ENCODE measurements at places on chromosomes 7 and 10.

DNA sequence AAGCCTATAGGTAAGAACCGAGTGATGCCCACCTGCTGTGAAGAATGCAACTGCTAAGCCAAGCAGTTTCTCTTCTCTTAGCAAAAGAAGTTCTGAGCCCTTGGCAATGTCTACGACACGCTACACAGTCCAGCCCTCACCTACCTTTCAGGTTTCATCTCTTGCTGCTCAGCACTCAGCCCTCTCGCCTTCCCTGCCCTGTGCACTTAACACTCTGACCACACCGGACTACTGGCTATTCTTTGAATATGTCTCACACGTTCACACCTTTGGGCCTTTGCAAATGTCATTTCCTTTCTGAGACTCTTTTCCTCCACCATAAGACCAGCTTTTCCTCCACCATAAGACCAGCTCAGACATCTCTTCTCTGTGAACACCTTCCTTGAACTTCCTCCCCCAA is 67.0 kb upstream of the ITGB1 start:
- DNase-seq = no peak

DNA sequence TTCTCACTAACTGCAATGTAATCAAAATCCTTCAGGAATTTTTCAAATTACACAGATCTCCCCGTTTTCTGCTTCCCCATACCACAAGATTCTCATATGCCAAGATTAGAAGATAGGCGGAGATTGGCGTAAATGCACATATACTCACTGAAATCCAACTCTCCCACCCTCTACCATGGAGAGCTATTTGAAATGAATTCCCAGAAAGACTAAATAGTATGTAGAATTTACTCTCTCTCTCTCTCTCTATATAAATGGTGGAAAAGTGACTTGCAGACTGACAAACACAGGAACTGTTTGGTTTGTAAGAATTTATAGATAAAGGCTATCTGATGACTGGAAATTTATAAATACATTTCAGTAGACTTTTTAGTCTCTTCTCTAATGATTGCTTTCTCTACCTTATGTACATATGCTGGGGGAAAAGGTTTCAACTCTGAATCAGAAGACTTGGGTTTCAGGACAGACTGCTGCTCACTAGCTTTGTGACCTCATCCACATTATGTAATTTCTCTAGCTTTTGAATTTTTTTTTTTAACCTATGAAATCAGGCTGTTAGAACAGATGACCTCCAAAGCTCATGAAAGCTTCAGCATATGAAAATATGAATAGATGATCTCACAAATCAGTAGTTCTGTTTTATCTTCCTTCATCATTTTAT is 67.8 kb upstream of the CSTF2T start:
- DNase-seq = no peak

DNA sequence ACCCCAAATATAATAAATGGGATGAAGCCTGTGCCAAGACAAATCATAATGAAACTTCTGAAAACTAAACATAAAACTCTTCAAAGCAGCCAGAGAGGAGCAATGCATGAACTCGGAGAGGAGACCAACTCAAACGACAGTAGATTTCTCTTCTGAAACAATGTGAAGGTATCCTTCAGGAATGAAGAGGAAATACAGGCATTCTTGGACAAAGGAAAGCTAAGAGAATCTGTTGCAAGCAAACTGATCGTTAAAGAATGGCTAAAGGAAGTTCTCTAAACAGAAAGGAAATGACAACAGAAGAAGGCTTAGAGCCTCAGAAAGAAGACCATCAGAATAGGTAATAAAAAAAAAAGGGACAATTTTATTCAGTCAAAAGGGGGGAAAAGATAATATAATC is 6.6 kb downstream of the GNA12 start:
- no peak for DNase-seq

GRCh38 chr10:77909749-77910375 is 16.7 kb downstream of the DLG5 start:
- peak; percentile 33 for DNase-seq

- DNase-seq = no peak
Measured at GRCh38 chr10:131464789-131465188, 153.3 kb upstream of the TCERG1L start.

DNA sequence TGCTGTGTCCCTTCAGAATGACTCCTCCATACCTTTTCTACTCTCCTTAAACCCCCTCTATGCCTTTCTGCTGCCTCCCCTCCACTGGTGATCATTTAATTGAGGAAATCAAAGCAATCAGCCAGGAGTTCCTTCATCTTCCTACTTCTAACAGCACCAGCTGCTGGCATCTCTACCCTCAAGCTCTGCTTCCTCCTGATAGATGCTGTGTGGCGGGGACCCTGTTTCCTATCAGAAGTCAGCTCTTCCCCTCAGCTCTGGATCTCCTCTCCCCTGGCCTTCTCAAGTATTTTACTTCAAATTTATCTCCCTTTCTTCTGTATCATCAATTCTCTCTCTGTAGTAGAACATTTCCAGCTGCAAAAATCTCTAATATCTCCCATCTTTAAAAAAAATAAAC is 183.7 kb downstream of the ELMO1 start:
- DNase-seq = no peak

DNA sequence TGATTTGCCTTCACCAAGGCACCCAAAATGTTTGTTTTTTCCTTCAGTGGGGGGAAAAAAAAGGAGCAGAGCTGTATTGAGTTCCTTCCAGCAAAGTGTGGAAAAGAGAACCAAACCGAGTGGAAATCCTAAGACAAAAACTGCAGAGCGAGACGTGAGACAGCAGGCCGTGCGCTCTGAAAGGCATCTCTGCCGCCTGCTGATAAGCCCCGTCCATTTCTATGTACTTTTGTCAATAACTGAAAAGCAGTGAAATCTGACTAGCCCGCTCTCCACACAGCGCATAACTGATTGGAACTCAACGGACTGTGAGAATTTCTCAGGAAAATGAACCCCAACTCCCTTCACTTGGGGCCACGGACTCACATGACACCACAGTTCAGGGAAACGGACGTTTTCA is 83.2 kb downstream of the COBL start:
- DNase-seq = no peak

DNA sequence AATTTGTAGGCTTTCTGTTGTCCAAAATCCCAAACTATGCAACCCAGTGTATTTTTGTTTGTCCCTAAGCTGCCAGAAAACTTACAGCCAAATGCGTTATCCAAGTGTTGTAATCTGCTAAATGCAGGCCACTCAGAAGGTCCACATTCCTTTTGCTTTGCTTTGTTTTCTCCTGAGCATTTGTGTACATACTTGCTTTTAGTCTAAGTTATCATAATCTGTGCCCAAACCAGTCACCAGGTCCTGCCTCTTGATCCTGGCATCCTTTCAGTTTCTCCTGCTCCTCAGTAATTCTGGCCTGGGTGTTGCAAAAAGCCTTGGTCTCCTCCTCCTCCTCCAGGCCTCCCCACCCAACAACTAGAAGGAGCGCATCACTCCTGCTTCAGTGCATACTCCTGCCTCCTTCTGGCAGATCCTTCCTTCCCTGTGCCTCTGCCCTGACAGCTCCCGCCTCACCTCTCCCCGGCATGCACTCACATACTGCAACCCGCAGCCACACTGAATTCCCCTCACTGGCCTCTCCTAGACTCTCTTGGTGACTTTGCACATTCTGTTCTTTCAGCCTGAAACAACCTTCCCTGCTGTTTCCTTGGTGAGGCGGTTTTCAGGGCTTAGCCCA is 2.3 kb downstream of the DENND2A start:
- DNase-seq = peak; percentile 34

GRCh38 chr10:16597656-16598055 is 76.0 kb upstream of the C1QL3 start:
- DNase-seq = peak; percentile 87

GRCh38 chr7:72334698-72335097 is 77.4 kb downstream of the CALN1 start:
- DNase-seq = no peak

DNA sequence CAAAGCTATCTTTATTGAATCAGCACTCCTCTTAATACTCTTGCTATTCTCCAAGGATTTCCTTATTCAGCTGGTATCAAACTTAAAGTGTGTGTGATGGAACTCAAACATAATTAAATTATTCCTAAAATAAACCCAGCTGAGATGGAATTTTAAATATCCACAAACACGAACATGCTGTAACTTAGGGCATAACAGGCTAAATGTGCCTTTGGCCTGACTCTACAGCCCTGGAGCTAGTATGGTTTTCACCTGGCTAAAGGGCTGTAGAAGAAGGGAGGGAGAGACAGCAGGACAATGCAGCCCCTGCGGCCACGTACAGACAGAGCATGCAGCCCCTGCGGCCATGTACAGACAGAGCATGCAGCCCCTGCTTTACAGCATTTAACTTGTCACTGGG is 34.0 kb downstream of the ESYT2 start:
- no peak for DNase-seq

GRCh38 chr7:130394421-130395195 is 14.3 kb downstream of the CPA1 start:
- no peak for DNase-seq

GRCh38 chr7:63025815-63026214 is 972.8 kb upstream of the ZNF722 start:
- DNase-seq = no peak

GRCh38 chr7:92131764-92132330 is 2.4 kb downstream of the CYP51A1 start:
- no peak for DNase-seq

DNA sequence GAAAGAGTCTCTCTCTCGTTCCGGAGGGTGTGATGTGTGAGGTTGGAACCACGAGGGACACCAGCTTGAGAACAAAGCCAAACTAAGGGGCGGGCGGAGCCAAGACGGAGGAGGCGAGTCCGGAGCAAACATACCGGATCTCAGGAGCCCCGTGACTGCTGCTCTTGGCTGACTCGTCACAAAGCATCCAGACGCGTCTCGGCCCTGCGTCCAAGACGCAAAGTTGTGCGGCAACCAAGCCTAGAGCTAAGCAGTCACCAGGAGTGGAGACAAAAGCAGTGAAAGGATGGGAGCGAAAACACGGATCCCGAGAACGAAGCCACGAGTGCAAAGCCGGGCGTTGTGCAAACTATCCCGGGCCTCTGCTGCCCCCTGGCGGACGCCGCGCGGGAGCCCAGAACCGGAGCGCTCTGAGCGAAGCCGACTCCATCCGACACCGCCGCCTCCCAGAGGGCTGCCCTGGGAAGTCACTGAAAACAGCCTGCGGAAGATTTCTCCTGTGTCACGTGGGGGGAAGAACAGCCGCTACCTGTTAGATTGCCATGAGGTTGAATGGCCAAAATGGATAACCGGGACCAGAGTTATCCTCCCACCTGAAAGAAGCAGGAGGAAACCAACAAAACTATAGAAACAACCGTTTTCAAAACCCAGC is 46.4 kb upstream of the TMEM72 start:
- peak; percentile 82 for DNase-seq

DNA sequence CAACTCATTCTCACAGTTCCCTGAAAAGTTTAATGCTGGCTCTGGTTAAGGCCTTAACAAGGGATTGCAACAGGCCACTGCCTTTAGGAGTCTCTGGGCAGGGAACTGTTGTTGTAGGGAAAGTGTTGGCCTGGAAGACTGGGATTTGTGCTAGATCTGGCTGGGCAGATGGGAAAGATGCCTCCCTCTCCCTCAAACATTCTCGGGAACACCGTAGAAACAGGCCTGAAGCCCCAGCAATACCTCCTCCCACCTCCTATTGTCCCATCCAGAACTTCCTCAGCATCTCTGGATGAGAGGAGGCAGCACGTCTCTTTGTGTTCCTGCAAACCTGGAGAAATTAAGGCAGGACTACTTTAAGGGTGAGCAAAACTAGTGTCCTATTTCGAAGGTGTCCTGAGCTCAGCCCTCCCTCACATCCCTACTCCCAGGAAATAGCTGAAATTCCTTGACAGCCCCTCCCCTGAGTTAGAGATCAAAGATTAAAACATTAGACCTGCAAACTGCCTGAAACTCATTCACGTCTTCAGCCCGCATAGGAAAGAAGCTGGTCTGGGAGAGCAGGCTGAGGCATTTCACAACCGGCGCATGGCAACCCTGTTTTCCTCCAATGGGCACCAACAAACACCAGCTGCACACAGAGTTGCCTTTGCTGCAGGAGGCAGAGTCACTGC is 10.9 kb upstream of the MAP3K8 start:
- peak; percentile 30 for DNase-seq

GRCh38 chr7:1768832-1769231 is 98.8 kb downstream of the ELFN1 start:
- no peak for DNase-seq

DNA sequence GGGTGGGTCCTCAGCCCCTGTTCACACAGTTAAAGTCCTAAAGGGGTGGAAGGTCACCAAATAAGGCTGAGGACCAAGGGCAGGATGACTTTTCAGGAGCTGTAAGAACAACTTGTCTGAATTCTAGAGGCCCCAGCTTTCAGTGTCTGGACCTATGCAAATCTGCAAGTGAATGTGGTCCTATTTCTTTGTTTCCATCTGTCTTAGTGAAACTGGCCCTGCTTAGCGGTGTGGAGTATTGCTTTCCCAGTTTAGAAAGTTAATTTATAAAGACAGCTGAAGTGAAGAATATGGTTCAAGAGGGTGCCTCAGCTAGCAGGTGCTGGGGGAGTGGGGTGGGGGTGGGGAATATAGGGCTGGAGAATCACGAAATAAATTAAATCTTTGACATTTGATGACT is 40.1 kb downstream of the HHEX start:
- DNase-seq = no peak

DNA sequence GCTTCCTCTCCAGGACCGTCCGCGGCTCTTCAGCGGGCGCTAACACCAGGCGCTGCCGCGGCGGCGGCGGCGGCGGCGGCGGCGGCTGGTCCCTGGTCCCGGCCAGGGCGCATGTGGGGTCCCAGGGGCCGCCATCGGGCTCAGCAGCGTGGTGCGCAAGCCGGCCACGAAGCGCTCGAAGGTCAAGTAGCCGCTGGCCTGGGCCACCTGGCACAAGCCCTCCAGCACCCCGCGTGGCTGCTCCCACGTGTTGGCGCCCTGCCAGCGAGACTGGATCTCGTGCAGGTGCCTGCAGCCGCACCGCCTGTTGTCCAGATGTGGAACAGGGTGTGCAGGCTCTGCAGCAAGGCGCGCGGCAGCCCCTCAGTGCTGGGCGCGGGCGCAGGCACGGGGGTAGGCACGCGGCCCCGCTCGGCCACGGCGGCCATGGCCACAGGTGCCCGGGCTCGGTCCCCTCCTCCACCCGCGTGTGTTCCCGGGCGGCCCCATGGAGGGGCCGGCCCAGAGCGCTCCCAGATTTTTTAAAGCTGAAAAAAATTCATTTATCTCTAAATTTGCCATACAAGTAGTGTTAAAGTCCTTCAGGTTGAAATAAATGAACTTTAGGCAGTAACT is 884.2 kb upstream of the ZNF722 start:
- DNase-seq = no peak

DNA sequence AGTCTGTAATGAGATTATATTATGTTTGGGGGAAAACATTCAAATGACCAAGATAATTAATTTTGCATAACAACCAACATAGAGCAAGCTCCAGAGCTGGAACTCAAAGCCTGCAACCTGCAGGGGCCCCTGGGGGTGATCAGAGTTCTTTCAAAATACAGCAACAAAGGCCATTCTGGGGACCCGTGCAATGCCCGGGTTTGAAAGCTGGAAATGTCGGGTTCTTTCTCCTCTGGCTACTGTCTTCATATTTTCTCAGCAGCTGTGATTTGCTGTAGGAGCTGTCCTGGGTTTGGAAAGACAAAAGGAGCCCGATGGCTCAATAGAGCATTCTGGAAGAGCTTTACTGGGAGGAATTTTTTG is 30.8 kb upstream of the CARD11 start:
- DNase-seq = no peak
